T-helper 17 cell (primary cell): ENCODE measurements at places on chromosomes 6 and 20. TPM values are rescaled to one million over a fixed set of nuclear protein-coding genes. Genes with fewer than 3 reads are reported as not detected.
A peak's percentile ranks its signal among the peaks of the same experiment; 100 is the strongest.

GRCh38 chr20:38167851-38168760 is 3.0 kb upstream of the TGM2 start:
- peaks cover 15% of the 10 kb centered on the region for H3K4me1 ChIP-seq
- H3K27ac ChIP-seq, result no peak overlapping the region
- no peak for DNase-seq

DNA sequence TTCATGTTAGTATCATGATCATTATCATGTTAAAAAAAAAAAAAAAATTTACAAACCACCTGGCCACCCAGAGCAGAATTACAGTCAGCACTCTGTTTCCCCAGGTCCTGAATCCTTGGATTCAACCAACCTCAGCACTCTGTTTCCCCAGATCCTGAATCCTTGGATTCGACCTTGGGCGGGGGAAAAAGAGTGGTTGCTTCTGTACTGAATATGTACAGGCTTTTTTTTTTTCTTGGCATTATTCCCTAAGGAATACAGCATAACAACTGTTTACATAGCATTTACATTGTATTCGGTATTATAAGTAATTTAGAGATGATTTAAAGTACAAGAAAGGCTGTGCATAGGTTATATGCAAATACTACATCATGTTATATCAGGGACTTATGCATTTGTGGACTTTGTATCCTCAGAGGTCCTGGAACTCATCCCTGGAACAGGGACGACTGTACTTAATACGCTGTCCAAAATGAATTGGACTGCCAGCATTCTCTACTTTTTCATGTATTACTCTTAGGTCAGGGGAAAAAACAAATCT is 31.2 kb downstream of the GCNT2 start:
- no peak overlapping the region for H3K4me3 ChIP-seq
- peaks cover 5% of the 10 kb centered on the region for H3K4me1 ChIP-seq
- DNase-seq, result no peak
- H3K36me3 ChIP-seq, result peaks cover 2% of the 10 kb centered on the region
- H3K27me3 ChIP-seq, result no peaks in the 10 kb centered on the region
- H3K27ac ChIP-seq, result no peak overlapping the region

- H3K36me3 ChIP-seq, result peaks cover 10% of the 10 kb centered on the region
- peak overlapping the region; percentile 96 for H3K27ac ChIP-seq
- no peaks in the 10 kb centered on the region for H3K27me3 ChIP-seq
- H3K4me3 ChIP-seq, result peak overlapping the region; percentile 9
Observed at GRCh38 chr6:125818772-125819260, 28.1 kb downstream of the NCOA7 start.

DNA sequence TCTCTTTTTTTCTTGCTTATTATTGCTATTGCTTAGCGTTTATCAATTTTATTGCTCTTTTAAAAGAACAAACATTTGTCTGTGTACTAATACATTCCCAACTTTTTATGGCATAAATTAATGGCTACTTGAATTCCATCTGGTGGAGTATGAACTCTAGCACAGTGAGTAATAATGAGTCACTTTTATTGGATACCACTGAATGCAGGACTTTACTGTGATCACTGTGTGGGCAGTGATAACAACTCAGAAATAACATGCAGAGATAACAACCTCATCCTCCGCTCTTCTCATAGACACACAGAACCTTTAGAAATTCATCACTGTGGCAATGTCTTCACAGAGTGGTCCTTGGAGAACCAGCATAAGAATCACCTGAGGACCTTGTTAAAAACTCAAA is 174.9 kb upstream of the PRND start:
- H3K4me1 ChIP-seq, result no peaks in the 10 kb centered on the region
- no peak for DNase-seq
- H3K27ac ChIP-seq, result no peak overlapping the region
- no peaks in the 10 kb centered on the region for H3K36me3 ChIP-seq
- H3K4me3 ChIP-seq, result no peak overlapping the region

GRCh38 chr20:52443874-52444273 is 252.3 kb upstream of the ZFP64 start:
- no peak overlapping the region for H3K27ac ChIP-seq
- no peaks in the 10 kb centered on the region for H3K4me1 ChIP-seq
- DNase-seq, result no peak
- no peaks in the 10 kb centered on the region for H3K36me3 ChIP-seq
- no peak overlapping the region for H3K4me3 ChIP-seq

DNA sequence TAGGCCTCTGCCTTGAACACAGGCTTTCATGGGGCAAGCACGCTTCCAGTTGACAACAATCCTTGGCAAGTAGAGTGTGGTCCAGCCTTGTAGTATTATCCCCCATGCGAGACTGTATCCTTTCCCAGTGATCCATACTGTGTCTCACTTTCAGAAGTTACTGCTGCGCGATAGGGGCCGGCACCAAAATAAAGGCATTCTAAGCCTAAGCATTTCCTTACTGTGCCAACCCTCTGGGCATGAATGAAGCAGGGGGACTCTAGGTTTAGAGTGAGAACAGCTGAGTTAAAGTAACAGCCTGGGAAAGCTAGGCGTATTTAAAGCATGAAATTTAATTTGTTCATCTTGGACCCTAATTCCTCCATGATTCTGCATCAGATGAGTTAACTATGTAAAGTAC is 39.4 kb downstream of the CD164 start:
- H3K27me3 ChIP-seq, result no peaks in the 10 kb centered on the region
- H3K4me1 ChIP-seq, result peaks cover 2% of the 10 kb centered on the region
- no peak for DNase-seq
- no peak overlapping the region for H3K27ac ChIP-seq

GRCh38 chr6:8387942-8388437 is 47.4 kb downstream of the SLC35B3 start:
- no peak for DNase-seq
- peaks cover 14% of the 10 kb centered on the region for H3K4me1 ChIP-seq
- peaks cover 23% of the 10 kb centered on the region for H3K27me3 ChIP-seq

DNA sequence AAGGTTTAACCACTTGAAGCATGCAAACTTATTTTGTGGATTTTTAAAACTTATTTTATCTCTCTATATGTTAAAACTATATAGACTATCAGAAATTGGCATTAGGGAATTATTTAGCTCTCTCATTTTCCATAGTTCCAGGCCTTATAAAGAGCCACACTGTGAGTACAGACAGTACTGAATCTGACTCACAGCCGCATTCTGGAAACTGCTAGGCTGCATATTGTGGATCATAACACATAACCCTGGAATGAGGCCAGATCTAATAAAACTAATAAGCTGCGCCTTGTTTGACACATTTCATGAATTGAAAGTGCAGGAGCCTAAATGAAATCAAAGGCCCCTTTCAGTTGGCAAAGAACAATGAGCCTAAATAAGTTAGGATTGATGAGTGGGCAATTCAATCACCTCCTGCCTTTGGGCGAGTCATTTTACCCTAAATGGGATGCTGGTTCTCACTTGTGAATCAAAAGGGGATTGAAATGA is 308.4 kb downstream of the PACRG start:
- no peak for DNase-seq
- H3K4me3 ChIP-seq, result no peak overlapping the region
- H3K27me3 ChIP-seq, result no peaks in the 10 kb centered on the region
- H3K36me3 ChIP-seq, result no peaks in the 10 kb centered on the region

GRCh38 chr6:132816660-132817059 is 2.3 kb downstream of the RPS12 start:
- peak overlapping the region; percentile 99 for H3K27ac ChIP-seq
- peak overlapping the region; percentile 99 for H3K4me3 ChIP-seq
- DNase-seq, result no peak
- H3K36me3 ChIP-seq, result peaks cover 12% of the 10 kb centered on the region

GRCh38 chr6:75291331-75291730 is 6.7 kb upstream of the TMEM30A start:
- no peak overlapping the region for H3K4me3 ChIP-seq
- peaks cover 12% of the 10 kb centered on the region for H3K4me1 ChIP-seq
- no peak overlapping the region for H3K27ac ChIP-seq
- no peaks in the 10 kb centered on the region for H3K36me3 ChIP-seq
- DNase-seq, result no peak
- H3K27me3 ChIP-seq, result no peaks in the 10 kb centered on the region

GRCh38 chr6:27332692-27333641 is 20.9 kb upstream of the POM121L2 start:
- peaks cover 2% of the 10 kb centered on the region for H3K36me3 ChIP-seq
- peak overlapping the region; percentile 77 for H3K4me3 ChIP-seq
- H3K27me3 ChIP-seq, result peaks cover 31% of the 10 kb centered on the region
- no peak for DNase-seq
- H3K4me1 ChIP-seq, result peaks cover 7% of the 10 kb centered on the region

- H3K4me1 ChIP-seq, result no peaks in the 10 kb centered on the region
- H3K27me3 ChIP-seq, result no peaks in the 10 kb centered on the region
- no peaks in the 10 kb centered on the region for H3K36me3 ChIP-seq
- DNase-seq, result no peak
- no peak overlapping the region for H3K27ac ChIP-seq
Observed at GRCh38 chr6:54601600-54602300, 244.8 kb upstream of the FAM83B start.

GRCh38 chr20:24917056-24917455 is 32.0 kb upstream of the CST7 start:
- no peak for DNase-seq
- peaks cover 4% of the 10 kb centered on the region for H3K4me1 ChIP-seq

GRCh38 chr6:158050955-158051354 is 69.3 kb downstream of the SYNJ2 start:
- peaks cover 9% of the 10 kb centered on the region for H3K36me3 ChIP-seq
- no peak overlapping the region for H3K4me3 ChIP-seq
- H3K4me1 ChIP-seq, result peaks cover 12% of the 10 kb centered on the region
- H3K27ac ChIP-seq, result peak overlapping the region; percentile 4
- H3K27me3 ChIP-seq, result no peaks in the 10 kb centered on the region

GRCh38 chr20:58616411-58616810 is 34.7 kb upstream of the STX16 start:
- H3K27me3 ChIP-seq, result peaks cover 32% of the 10 kb centered on the region
- no peak overlapping the region for H3K4me3 ChIP-seq
- no peak overlapping the region for H3K27ac ChIP-seq
- H3K4me1 ChIP-seq, result no peaks in the 10 kb centered on the region
- no peak for DNase-seq

- no peaks in the 10 kb centered on the region for H3K36me3 ChIP-seq
- no peaks in the 10 kb centered on the region for H3K4me1 ChIP-seq
- H3K27me3 ChIP-seq, result no peaks in the 10 kb centered on the region
- no peak for DNase-seq
- no peak overlapping the region for H3K4me3 ChIP-seq
Observed at GRCh38 chr20:19327401-19327800, 115.0 kb downstream of the SLC24A3 start.

Gene WASF1
- total RNA-seq, result 3.8 TPM

Gene TBX18
- not detected for total RNA-seq

Gene SLC4A11
- 1.3 TPM for total RNA-seq

Gene TCP11
- not detected for total RNA-seq
